ENCODE measurements at places on chromosomes 4 and X.

GRCh38 chr4:173958445-173958844 lies 325.0 kb downstream of the FBXO8 start:
- DNase-seq: no peak

DNA sequence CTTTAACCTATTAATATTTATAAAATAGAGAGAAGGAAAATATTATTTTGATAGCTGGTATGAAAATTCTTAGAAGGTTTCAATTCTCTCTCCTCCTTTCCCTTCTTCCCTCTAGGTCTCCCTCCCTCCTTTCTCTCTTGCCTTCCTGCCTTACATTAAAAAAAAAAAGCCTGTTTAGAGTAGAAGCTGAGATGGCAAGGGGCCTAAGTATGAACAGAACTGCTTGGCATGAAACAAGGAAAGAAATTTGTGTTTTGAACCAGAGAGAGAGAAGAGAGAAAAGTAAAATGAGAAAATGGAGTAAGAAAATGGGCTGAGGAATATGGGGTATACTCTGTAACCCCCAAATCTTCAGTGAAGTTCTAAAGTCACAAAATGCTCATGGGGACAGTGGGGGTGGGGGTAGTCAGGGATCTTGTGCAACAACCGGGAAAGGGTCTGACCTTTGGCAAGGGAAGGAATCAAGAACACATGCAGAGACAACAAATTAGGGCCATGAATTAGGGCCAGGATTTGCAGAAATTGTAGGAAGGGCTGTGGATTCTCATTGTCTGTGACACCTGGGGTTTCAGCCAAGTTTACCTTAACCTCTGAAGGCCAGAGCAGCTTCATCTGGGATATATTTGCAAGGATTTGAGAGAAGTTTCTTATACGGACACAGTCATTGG lies 30.6 kb downstream of the SUPT20HL2 start:
- no peak for DNase-seq

DNA sequence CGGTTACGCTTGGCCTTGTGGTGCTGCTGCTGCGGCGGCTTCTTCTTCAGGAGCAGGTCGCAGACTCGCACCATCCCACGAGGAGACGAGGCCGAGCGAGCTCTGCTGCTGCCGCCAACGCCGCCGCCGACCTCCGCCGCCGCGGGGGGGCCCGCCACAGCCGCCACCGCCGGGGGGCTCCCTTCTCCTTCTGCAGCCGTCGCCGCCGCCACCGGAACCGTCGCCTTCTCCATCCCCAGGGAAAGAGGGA lies 237 bp downstream of the ANKRD17 start:
- no peak for DNase-seq

GRCh38 chrX:67435536-67435935 lies 108.3 kb upstream of the AR start:
- no peak for DNase-seq

GRCh38 chr4:48017108-48017571 lies 568 bp downstream of the NIPAL1 start:
- peak; percentile 68 for DNase-seq

GRCh38 chrX:139932073-139932900 lies 566 bp downstream of the ATP11C start:
- peak; percentile 73 for DNase-seq

- DNase-seq: no peak
These were observed 27.6 kb upstream of the C4orf54 start for GRCh38 chr4:99685234-99685633.

GRCh38 chr4:143397335-143397734 lies 60.7 kb downstream of the GAB1 start:
- no peak for DNase-seq

GRCh38 chr4:16237715-16238114 lies 11.4 kb upstream of the TAPT1 start:
- DNase-seq: no peak

DNA sequence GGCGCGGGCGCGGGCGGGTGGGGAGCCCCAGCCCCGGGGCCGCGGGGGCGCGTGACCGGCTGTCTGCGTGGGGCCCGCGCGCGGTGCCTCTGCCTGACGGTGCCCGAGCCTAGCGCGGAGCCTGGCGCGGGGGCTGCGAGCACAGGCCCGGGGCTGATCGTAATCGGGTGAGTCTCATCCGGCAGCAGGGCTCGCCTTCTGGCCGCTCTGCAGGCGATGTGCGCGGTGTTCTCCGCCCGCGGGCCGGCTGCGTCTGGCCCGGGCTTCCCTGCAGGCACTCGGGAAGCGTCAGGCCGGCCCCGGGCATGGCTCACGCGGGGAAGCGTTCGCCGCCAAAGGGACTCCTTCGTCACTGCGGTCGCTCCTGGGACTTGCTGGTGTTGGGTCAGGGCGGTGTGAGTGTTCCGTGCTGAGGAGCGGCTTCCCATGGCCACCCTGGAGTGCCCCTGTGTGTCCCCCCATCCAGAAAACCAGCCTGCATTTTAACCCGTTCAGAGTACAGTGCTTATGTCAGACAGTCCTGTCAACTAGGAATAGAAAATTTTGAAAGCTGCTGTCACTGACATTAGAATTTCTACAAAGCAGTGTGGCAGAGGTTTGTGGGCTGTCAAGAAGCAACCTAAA lies 40.6 kb downstream of the FAM149A start:
- no peak for DNase-seq

- peak; percentile 61 for DNase-seq
These were observed 8.1 kb upstream of the GPR119 start for GRCh38 chrX:130393451-130394074.

GRCh38 chrX:23919706-23920320 lies 12.0 kb downstream of the CXorf58 start:
- no peak for DNase-seq

GRCh38 chr4:84691800-84692199 lies 108.9 kb downstream of the CDS1 start:
- DNase-seq: no peak

GRCh38 chr4:92970996-92971395 lies 667.2 kb downstream of the GRID2 start:
- DNase-seq: no peak

DNA sequence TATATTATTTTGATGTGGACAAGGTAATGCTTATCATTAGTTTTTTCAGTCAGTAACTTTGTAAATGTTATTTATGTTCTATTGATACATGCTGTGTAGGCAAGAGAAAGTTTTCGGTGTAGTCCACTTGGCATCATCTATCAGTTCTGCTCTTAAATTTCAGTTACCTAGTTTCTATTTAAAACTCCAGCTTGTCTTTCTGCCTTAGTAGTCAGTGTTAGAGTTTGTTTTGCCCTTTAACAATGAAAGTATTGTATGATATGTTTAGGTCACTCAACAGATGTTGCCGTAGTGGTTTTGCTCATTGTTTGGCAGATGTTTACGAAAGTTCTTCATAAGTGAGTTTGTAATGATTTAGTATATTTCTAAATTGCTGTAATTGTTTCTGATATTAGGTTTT lies 34.9 kb upstream of the FHDC1 start:
- DNase-seq: no peak

DNA sequence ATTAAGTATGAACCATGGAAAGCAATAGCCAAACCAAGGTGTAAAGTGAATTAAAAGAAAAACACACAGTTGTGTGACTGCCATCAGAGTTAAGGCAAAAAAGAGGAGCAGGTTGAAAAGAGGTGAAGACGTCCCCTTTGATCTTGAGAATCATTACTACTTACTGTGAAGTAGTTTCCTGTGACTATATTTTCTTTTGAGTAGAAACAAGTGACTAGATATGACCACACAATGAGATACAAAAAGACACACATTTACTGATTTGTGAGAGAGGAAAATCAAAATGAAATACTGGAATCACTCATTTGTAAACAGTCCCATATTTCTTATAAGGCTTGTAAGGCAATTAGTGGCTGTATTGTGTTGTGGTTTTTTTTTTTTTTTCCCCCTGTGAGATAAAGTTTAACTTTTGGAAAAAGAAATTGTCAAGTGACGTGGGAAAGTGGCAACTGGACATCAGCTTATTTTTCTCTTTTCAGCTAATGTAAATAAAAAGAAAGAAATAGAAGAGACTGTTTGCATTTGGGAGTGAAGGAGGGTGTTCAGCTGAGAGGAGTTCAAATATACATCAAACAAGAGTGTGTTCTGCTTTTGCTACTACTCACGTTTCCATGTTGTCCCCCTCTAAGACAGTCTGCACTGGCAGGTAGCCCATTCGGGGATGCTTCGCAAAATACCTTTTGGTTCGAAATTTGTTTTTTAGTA lies 106.4 kb upstream of the FTHL17 start:
- no peak for DNase-seq

GRCh38 chrX:40197071-40197470 lies 99.3 kb upstream of the BCOR start:
- no peak for DNase-seq

- no peak for DNase-seq
These were observed 332.2 kb downstream of the GASK1B start for GRCh38 chr4:157840648-157841047.

GRCh38 chrX:68431836-68432235 lies 1.5 kb downstream of the OPHN1 start:
- DNase-seq: no peak

DNA sequence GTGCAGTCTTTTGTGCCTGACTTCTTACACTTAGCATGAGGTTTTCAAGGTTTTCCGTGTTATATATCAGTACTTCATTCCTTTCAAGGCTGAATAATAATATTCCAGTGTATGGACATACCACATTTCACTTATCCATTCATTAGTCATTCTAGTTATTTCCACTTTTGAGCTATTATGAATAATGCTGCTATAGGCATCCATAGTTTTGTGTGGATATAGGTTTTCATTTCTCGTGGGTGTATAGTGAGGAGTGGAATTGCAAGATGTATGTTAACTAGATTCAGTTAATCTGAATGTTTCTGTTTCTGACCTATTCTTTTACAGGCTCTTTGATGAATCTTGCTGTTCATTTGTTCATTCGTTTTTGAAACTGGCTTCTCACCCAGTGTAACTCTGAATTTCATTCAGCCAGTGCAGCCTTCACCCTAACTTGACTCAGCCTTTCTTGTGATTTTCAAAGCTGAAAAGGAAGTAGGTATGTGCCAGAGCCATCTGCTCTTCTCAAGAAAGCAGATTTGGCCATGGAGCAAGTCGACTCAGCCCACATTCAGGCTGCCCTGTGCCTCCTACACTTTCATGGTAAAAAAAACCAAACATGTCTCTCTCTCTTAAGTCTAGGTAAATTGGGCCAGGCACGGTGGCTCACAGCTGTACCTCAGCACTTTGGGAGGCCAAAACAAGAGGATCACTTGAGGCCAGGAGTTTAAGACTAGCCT lies 56.3 kb upstream of the NOCT start:
- DNase-seq: no peak

GRCh38 chr4:62661821-62662220 lies 1461.7 kb downstream of the ADGRL3 start:
- DNase-seq: no peak

DNA sequence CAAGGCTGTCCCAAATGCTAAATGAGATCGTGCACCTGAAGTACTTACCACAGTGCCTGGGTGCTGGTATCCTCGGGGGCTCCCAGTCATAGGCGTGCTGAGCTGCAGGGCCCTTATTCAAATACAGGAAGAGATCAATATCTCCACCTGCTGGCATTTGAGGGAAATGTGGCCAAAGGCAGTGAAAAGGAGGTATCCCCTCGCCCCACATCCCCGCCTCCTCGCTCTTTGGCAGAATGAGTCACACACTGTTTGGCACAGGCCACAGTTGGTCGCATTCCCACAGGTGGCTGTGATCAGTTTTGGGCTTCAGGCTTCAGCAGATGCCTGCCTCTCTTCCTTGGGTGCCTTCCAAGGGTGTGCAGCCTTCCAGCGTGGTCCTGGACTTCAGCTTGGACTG lies 28.4 kb downstream of the ZNF185 start:
- DNase-seq: peak; percentile 46

DNA sequence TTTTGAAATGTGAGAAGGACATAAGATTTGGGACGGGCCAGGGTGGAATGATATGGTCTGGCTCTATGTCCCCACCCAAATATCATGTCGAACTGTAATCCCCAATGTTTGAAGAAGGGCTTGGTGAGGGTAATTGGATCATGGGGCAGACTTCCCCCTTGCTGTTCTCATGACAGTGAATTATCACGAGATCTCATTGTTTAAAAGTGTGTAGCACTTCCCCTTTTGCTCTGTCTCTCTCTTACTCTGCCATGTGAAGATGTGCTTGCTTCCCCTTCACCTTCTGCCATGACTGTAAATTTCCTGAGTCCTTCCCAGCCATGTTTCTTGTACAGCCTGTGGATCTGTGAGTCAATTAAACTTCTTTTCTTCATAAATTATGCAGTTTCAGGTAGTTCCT lies 17.5 kb downstream of the MTMR8 start:
- DNase-seq: no peak

GRCh38 chr4:30802622-30803323 lies 82.6 kb downstream of the PCDH7 start:
- DNase-seq: no peak

GRCh38 chrX:72110051-72110875 lies 21.5 kb downstream of the RTL5 start:
- DNase-seq: no peak

GRCh38 chrX:150696331-150696730 lies 3.1 kb downstream of the MTMR1 start:
- no peak for DNase-seq

DNA sequence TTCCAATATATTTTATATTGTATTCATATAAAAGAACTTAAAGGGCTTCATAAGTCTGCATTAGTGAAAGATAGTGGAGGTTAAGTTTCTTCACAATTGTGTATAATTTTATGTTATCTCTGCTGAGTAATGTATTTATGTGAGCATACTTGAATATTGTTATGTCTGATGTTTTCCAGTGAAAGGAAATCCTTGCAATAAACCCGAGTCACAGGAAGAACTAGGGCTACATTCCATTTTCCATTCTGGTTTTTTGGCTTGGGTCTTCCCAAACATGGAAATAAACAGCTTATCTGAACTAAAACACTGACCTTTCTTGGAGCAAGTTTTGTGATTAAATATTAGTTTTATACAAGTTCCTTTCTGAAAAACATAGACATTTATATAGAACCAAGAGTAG lies 231.3 kb upstream of the GPRIN3 start:
- no peak for DNase-seq

DNA sequence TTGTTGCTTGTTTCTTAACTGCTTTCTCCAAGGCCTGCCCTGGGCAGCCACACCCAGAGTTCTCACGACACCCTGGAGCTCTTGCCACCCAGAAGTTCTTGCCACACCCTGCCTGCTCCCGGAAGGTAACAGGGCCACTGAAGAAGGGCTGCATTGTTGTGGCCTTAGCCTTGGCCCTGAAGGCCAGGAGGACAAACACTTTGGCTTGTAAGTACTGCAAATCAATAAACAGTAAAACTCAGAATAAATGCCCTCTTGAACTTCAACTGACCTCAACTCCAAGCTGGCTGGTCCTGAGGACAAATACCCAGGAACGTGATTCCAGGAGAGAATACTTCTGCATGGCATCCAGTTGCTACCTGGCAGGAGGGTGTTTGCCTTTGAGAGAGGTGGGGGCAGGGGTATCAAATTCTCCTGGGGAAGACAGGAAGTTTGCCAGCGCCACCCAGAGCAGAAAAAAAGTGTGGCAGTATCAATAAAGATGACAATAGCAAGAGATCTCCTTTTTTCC lies 54.1 kb downstream of the TLR10 start:
- DNase-seq: no peak

All from nephron progenitor cell (in vitro differentiated cells).